ENCODE measurements at places on chromosomes 12 and 14.

GRCh38 chr12:52230364-52231281 lies 2.4 kb upstream of the KRT7 start:
- DNase-seq = no peak

GRCh38 chr12:102824218-102824835 lies 92.7 kb downstream of the PAH start:
- DNase-seq = no peak

DNA sequence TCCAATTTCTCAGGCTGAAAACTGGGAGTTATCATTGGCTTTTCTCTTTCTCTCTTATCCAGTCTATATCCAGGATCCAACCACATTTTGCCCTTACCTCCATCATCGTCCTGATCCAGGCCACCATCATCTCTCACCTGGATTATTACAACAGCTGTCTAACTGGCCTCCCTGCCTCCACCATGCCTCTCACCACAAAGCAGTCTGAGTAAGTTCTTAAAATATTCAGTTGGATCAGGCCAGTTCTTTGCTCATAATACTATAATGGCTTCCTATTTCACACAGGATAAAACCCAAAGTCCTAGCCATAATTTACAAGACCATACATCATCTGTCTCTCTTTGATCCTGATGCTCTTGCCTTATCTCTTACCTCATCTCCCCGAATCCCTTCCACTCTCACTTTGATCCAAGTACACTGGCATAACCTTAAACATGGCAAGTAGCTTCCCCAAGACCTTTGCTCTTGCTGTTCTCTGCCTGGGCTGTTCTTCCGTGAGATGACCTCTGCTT lies 133.4 kb upstream of the RAP1B start:
- no peak for DNase-seq

DNA sequence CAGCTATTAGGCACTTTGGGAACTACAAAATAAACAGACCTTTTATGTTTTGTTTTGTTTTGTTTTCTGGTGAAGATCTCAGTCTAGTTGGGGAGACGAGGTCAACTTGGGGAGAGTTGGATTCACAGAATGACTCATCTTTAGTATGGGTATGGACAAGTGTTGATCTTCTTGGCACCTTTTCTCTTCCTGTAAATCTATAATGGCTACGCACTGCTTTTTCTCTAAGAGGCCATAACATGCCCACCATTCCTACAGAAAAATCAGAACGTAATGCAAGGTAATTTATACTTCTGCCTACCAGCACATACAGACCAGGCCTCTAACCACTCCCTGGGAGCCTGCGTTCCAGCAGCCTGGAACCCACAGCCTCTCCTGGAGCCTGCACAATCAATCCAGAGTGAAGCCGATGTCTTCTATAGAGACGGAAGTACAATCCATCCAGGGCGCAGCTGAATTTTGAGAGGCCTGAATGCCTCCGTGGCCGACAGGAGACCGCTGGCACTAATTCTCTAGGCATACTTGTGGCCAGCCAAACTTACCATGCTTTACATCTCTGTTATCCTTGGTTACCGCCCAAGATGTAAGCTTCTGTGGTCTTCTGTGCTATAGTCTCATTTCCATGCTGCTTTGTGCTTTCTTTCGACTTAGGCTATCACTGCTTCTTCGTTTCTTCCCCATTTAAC lies 717 bp downstream of the PPHLN1 start:
- DNase-seq = no peak

DNA sequence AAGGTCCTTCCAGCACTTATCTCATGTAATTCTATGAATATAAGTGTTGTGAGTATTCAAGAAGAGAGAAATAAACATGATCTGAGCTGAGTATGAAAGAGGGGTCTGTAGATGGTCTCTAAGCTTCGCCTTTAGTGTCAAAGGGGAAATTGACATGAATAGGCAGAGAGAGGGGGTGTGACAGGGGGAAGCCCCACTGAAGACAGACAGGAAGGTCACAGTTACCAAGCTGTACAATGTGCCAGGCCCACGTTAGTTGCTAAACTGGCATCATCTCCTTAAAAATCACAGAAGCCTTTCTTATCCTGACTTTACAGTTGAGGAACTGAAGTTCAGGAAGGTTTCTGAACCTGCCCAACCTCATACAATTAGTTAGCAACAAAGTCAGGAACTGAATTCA lies 7.6 kb downstream of the ARHGEF40 start:
- no peak for DNase-seq

- no peak for DNase-seq
Observed at GRCh38 chr12:95066091-95066855, 7.1 kb downstream of the NR2C1 start.

- no peak for DNase-seq
Observed at GRCh38 chr12:108930756-108931155, 50.9 kb downstream of the DAO start.

DNA sequence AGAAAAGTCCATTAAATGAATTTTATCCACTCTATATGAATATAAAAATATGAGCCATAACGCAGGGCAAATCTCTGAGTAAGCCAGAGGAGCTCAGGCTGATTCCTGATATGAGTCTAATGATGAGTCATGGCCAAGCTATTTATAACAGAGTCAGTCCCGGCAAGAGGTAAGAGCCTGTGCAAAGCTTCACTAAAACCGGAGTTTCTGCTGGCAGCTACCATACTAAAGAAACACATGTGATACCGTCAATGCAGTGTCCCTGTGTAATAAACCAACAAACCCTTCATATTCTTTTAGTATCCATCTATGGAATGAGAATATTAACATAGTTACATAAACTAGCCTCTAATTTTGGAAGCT lies 319.4 kb downstream of the KCNC2 start:
- DNase-seq = no peak

GRCh38 chr14:34792598-34792997 lies 78.2 kb upstream of the CFL2 start:
- no peak for DNase-seq

- no peak for DNase-seq
Observed at GRCh38 chr12:126768517-126768916, 1498.5 kb upstream of the TMEM132C start.

DNA sequence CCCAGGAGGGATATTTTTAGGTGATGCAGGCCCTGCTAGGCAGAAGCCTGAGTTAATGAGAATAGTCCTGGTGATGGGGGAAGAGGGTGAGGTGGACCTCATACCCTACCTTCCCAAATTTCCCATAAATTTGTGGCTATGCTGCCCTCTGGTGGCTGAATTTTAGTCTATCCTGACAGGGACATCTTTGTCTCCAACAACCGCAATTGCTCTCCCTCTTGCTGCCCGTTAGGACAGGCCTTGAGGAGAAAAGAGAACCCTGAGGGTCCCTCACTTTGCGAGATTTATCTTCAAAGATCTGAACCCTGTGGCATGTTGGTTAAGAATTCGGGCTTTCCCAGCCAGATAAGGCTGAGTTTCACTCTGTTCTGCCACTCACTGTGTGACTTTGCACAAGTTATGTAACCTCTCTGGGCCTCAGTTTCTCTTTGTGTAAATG lies 9.8 kb upstream of the ZNF385A start:
- DNase-seq = no peak

DNA sequence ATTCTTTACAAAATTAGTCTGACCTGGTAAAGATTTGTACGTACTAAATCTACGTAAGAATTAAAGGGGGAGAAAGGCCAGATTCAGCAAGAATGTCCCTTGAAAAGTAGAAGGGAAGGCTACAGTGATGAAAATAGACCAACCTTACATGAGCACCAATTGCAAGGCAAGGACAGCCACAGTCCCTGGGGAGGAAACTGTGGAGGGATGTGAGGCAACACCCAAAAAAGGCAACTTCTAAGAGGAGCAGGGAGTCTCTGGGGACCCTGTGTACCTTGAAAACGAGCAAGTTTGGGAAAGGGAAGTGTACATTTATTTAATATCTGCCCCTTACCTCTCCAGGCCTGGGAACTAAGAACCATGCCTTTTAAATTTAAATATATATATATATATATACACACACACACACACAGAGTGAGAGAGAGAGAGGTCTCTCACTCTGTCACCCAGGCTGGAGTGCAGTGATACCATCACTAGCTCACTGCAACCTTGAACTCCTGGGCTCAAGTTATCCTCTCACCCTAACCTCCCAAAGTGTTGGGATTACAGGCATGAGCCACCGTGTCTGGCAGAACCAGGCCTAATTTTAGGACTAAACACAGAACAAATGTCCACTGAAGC lies 56.4 kb downstream of the TMCC3 start:
- DNase-seq = no peak

DNA sequence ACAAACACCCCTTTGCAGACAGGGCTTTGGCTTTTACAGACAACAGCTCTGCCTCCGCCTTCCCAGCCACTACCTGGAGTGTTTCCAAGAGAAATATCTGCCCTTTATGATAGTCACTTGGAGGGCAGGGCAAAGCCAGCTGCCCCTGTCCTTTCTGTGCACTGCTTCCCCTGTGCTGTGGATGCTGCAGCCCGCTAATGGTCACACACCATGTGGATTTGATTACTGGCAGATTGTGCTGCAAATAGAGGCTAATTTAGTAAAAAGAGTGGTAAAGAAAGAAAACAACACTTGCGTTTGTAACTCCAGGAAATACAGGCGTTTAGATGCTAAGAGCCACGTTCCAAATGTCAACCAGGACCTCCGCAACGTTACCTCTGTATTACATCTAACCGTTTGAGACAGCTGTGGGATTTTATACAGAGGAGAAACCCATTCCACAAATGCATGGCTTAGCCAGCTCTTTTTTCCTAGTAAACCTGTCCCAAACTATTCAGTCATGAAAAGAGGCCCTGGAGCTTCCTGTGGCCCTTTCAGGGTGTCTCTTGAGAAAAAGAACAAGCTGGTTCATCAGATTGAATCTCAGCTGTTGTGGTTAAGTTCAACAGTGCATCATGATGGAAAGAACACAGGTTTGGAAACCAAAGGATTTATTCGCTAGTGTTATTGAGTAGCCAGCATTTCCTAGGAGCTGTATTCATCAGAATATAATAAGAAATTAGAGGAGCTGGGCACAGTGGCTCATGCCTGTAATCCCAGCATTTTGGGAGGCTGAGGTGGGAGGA lies 30.1 kb upstream of the PWP1 start:
- no peak for DNase-seq

DNA sequence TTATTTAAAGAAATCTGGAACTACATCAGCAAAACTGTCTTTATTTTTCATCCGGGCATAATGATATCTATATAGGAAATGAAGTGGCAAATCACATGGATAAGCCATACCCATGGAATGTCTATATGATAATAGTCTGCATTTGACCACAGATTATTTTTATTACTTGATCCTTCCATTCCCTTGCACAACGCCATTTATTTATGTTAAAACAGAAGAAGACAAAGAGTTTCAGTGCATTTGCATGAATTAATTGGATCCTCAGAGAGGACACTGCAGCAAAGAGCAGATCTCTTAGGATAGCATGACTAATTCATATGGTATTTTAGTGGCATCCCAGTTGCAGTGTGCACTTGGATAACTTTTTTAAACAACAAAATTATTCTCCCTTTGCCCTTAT lies 345.0 kb downstream of the CCDC91 start:
- DNase-seq = no peak

DNA sequence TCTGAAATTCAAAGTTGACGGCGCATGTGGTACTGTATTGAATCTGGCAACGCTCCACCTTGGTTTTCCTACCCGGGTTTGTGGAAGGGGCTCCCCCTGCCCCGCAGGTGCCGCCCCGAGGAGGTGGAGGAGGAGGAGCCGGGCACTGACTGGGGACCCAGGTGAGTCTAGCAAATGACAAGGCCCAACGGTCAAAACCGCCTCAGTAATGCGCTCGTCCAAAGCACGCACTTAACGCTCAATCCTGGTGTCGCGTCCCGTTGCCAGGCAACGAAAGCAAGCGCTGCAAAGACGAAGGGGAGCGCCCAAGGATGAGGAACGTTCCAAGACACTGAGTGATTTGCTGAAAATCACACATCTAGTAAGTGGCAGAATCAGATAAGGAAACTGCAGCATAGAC lies 24.0 kb upstream of the CLEC4E start:
- DNase-seq = no peak

DNA sequence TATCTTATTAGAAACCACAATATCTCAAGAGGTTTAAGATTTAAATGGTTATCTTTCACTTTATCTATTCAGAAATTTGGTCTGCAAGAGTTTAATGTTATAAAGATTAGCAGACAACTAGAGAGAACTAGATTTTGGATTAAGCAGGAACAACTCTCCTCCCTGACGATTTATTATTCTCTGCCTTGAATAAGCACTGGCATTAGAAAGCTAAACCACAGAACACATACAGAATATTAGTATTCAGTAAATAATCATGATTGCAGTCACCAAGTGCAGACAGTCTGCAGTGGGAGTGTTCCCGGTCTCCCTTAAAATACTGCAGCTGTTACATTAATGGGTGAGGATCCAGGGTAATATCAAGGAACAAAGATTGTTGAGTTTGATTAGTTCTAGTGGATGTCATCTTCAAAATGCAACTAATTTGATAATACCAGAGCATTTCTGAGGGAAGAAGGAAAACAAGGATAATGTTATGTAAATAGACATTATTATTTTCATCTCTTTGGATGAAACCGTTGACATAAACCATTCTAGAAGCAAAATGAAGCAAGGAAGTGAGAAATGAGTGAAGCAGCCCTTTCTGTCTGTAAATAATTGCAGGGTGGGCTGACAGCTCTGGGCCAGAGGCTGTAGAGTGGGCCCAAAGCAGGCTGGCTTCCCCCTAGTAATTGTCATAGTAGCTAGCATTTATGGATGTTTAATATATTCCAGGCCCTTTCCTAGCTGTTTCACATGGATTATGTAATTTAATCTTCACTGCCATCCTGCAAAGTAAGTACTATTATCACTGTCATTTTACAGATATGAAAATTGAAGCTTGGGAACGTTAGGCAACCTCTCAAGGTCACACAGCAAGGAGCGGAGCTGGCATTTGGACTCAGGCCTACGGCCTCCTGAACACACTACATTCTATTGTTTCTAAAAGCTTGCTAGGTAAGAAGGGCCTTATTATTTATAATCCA lies 79.4 kb downstream of the DYRK2 start:
- no peak for DNase-seq

DNA sequence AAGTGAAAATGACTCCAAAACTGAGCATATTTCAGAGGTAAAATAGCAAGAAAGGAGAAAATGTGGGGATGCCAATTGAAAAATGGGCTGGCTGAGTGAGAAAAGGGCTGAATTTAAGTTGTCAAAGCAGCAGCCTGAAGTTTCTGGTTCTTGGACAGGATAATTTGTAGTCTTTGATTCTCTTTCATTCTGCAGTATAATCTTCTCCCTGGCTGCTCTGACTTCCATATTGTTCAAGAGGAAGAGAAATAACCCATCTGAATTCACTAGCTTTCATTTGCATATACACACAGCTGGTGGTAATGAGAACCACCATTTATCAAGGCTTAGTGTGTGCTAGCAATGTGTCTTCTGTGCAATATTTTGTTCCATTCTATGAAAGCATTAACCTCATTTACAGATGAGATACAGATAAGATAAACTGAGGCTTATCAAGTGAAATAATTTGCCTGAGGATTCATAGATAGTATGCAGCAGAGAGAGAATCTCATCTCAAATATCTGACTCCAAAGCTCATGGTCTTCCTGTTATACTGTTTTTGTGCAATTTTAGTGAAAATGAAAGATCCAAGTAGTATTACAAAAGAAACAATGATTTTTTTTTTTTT lies 184.2 kb downstream of the TMTC2 start:
- no peak for DNase-seq

DNA sequence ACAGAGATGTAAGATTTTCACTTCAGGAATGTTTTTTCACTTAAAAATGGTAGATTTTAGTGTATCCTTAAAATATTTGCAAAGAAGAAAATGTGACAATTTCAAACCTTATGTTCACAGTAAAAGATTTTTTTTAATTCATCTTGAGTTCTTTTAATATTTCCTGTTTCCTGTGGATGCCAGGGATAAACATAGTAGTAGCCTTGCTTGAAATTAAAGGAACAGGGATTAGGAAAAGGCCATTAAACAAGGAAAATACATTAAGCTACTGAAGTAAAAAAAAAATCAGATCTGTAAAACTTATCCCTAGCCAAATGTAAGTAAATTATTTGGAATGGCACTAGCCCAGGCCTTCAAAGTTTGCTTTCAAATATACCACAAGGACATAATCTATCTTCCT lies 138.1 kb upstream of the AEBP2 start:
- DNase-seq = no peak
